ENCODE measurements at places on chromosomes 1 and 21.

GRCh38 chr1:231860221-231861088 is 233.9 kb downstream of the DISC1 start:
- no peak for DNase-seq

GRCh38 chr21:44483288-44484237 is 28.3 kb downstream of the LRRC3 start:
- DNase-seq: no peak

DNA sequence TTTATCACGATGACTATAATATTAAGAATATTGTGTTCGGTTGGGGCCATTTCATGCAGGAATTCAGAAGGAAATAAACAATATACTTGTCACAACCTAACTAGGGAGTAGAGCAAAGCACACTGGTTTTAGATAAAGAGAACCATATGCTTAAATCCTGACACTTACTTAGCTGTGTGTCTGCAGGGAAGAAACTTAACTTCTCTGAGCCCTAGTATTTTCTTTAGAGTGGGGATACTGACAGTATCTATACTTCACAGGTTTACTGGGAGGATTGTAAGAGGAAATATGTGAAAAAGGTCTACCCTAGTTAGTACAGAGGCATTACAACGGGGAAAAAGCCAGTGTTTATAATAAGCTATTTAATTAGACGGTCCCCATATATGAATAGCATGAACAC is 72.9 kb downstream of the IARS2 start:
- no peak for DNase-seq

GRCh38 chr21:45533846-45534635 is 8.2 kb downstream of the SLC19A1 start:
- DNase-seq: no peak

GRCh38 chr1:85628791-85629531 is 48.4 kb downstream of the CCN1 start:
- peak; percentile 47 for DNase-seq

DNA sequence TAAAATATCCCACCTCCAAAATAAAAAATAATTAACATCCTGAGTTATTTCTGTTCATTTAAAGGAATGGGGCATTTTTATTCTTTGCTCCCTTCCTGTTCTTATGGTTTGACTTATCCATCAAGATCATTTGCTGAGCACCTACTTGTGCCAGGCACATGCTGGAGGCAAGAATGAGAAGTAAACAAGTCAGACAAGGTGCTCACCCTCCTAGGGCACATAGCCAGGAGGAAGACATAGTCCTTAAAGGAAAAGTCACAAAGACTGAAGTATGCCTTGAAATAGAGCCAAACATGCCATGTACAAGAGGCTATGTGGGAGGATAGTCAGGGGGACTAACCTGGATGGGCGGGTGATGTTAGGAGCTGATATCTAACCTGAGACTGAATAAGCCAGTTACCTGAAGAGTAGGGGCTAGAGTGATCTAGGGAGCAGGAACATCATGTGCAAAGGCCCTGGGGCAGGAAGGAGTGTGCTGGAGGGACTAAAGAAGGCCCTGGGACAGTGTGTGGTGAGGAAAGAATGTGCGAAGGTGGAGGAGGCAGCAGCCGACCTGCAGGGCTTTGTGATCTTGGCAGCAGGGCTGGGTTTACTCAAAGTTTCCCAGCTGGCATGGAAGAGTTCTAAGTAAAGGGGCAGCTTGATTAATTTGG is 233.5 kb downstream of the MATN1 start:
- DNase-seq: no peak

Measured in ecto neural progenitor cell (in vitro differentiated cells).